ENCODE measurements at places on chromosomes 1 and 21.
A peak's percentile ranks its signal among the peaks of the same experiment; 100 is the strongest.

DNA sequence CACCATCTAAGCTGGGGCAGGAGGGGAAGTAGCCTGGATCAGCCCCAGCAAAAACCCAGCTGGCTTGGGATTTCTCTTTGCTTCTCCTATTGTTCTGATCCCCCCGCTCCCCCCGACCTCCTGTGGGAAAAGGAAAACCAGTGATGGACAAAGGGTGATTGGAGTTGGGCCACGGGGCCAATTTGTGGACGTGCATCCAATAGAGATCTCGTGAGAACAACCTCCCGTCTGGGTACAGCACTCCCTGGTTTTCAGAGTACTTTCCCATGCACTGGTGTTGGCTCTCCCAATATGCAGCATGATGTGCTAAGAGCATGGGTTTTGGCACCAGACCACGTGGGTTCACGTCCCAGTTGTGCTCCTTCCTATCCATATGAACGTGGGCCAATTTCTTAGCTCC is 9.0 kb downstream of the BLACAT1 start:
- no peak for DNase-seq

DNA sequence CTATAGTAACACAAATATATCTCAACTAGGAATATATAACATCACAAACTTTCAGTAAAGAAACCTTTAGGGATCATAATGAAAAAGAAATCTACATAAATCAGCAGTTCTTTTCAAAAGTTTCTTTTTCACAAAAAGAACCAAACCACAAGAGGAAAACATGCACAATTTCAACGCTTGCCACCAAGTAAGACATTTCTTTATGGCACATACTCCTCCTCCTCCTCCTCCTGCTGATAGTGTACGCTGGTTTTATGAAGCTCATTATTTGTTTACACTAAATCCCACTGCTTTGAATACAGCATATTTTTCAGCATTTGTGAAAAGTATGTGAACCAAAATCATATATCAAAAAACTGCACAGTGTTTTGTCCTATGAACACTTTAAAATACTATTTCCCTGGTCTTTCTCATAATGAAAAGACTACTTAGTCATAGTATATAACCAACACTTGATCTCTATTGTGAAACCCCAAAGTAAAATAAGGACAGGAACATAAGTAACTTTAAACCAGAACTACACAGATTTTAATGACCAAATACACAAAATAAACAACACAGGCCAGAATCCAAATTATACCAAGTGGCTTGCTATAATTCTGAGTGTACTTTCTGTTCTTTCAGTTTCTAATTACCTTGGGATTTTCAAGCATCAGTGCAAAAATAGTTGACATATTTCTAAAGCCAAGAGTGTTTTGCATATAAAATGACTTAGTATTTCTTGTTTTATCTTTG is 184.2 kb downstream of the EIF4G3 start:
- no peak for DNase-seq

GRCh38 chr21:36454093-36454531 is 25.8 kb downstream of the CLDN14 start:
- DNase-seq, result no peak

- peak; percentile 74 for DNase-seq
Measured at GRCh38 chr1:153945795-153946621, 510 bp downstream of the DENND4B start.

GRCh38 chr1:204672069-204672468 is 13.5 kb downstream of the LRRN2 start:
- DNase-seq, result no peak

DNA sequence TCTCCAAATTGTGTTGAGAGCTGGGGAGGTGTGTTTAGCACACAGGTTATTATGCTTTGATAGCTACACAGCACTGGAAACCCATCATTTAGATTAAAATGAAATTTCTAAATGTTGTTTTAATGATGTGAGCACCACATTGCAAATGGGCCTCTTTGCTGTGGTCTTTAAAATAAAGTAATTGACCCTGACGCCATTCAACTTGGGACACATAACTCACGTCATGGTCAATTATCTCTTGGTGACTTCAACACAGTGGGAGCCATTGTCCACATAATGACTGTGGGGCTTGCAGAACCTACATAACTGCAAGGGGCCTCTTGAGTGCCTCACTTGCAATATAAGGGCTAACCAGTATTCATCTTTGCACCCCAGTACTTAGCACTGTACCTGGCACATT is 280.4 kb downstream of the HLX start:
- DNase-seq, result no peak

DNA sequence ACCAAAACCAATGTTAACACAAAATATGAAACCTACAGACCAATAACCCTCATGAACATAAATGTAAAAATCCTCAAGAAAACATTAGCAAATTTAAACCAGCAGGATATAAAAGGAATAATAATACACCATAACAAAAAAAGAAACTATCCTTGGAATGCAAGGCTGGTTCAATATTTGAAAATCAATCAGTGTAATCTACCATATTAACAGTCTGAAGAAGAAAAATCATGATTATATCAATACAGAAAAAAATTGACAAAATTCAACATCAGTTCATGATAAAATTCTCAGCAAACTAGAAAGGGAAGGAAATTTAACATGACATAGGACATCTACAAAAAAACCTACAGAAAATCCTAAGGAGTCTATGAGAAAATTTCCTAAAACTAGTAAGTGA is 19.8 kb downstream of the PRMT2 start:
- DNase-seq, result no peak

DNA sequence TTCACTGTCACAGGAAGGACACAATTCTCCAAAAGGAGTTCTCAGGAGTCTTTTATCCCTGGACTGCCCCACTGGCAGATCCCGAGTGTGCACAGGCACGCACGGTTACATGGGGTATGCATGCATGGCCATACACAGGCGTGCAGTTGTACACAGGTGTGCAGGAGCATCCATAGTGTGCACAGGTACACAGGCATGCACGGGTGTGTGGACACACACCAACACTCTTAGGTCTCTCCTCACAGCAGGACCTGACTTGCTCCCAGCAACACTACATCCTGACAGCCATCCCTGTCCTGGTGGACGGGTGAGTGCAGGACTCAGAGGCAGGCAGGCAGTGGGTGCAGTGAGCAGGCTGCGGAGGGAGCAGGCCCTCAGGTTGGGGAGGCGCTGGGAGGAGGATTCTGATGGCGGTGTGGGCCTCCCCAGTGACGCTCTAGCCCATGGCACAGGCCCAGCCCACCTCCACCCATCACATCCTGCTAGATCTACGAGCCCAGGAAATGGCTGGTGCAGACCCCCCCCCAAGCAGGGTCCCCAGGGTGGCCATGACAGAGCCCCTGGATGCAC is 28.4 kb downstream of the SLC19A1 start:
- no peak for DNase-seq

- no peak for DNase-seq
Measured at GRCh38 chr1:38475624-38476005, 384.0 kb downstream of the RRAGC start.

- DNase-seq, result no peak
Measured at GRCh38 chr21:45927032-45927431, 54.5 kb upstream of the COL6A1 start.

GRCh38 chr1:31064718-31065309 is 703 bp downstream of the PUM1 start:
- DNase-seq, result no peak

DNA sequence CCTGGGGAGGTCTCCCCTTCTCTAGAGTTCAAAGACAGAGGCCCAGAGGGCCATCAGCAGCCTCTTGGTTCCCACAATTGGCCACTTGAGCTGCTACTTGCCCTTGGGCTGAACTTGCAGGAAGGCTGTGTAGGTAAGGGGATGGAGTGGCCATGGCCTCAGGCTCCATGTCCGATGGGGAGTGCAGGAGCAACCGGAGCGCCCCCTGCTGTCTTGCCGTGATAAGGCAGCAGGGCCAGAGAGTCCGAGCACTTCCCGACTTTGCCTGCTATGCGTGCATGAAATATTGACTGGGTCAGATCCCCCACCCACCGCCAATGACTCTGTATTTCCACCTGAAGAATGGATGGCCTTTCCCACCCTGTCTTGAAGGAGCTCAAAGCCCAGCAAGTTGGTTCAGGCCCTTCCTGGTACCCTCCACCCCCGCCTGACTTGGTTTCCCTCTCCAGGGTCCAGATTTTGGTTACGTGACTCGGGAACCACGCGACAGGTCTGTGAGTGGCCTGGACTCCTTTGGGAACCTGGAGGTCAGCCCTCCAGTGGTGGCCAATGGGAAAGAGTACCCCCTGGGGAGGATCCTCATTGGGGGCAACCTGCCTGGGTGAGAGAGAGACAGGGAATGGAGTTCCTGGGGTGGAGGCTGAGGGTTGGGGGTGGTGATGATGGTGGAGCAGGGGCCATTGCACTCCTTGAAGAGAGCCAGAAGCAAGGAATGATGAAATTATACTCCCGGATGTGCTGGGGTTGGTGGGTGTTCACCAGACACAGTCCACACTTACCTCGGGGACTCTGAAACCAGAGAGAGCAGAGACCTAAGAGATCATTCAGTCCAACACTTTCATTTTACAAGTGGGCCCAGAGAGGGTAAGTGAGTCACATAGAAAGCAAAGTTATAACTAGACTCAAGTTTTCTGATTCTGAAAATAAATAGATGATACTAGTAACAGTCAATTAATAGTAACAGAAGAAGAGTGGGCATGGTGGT is 25.6 kb downstream of the PADI3 start:
- peak; percentile 39 for DNase-seq

DNA sequence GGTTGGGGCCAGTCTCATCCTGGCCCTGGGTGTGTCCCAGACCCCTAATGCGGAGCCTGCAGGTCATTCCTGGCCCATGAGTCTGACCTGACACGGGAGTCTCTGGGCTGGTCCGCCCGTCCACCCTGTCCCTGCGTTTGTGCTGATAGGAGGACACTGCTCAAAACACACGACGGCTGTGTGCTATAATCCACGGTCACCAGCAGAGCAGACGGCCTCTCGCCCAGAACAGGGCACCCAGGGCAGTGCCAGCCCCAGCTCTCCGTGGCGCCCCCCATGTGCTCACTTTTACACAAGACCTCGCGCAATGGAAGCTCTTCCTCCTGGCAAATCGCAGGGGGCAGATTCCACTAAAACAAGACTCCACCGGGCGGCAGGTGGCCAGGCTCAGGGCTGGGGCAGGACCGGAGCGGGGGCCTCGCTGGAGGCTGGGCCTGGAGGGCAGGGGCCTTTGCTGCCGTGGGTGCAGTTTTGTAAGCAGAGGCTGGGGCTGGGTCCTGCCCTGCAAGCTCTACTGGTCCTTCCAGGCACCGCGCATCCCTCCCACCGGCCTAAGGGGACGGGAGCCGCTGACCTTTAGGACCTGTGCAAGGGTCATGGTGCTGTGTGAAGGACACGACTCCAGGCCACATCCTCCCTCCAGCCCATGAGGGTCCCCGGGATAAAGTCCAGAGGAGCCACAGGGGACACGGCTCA is 10.6 kb upstream of the SLC19A1 start:
- DNase-seq, result no peak

Data from mammary epithelial cell (primary cell).